OCI-LY7 (cell line): ENCODE measurements at places on chromosomes 3 and 15. TPM values are rescaled to one million over a fixed set of nuclear protein-coding genes. Genes with fewer than 3 reads are reported as not detected.

DNA sequence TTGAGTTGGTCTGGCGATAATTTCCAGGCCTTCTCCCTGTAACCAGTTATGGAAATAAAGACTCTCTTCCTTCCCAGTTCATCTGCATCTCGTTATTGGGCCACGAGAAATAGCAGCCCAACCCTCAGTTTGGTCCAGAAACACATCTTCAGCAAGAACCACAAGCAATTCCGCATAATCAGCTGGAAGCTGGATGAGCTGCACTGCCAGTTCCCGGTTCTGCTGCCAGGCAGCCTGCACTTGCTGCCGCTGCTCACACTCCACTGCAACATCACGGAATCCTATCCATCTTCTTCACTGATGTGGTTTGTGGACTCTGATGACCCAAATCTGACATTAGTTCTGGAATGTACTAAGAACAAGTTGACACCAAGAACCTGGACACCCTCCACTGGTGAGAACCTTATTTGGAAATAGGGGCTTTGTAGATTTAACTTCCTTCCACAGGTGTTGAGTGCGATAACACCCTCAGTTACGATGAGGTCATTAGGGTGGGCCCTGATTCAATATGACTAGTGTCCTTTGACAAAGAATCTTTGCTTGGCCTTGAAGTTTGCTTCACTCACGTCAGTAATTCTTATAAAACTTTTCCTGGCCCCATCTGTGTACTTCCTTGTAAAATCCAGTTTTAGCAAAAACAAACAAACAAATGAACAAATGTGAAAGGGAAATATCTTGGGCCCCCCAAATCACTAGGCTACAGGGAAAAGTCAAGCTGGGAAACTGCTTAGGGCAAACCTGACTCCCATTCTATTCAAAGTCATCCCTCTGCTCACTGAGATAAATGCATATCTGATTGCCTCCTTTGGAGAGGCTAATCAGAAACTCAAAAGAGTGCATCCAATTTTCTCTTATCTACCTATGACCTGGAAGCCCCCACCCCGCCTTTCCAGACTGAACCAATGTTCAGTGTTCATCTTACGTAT, 221.9 kb upstream of the PROK2 start:
- DNase-seq, result no peak

DNA sequence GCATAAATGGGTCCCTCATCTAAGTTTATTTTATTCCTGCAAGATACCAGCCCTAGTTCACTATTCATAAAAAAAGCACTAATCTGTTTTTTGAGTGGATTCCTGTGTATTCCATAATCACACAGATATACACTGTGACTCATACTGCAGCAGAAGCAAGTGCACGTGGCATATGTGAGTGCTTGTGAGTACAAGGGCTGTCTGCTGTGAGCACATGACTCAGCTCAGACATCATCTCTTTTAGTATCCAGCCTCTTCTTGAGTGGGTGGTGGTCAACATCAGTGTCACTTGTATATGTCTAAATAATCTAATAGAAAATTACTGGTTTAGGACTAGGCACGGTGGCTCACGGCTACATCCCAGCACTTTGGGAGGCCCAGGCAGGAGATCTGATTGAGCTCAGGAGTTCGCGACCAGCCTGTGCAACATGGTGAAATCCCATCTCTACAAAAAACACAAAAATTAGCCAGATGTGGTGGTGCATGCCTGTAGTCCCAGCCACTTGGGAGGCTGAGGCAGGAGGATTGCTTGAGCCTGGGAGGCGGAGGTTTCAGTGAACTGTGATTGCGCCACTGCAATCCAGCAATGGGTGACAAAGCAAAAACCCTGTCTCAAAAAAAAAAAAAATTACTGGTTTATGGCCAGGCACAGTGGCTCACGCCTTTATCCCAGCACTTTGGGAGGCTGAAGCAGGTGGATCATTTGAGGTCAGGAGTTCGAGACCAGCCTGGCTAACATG, 49.8 kb downstream of the NIPA2 start:
- DNase-seq, result no peak

The TJP1 gene
- total RNA-seq, result 0.06 and 0.32 TPM in 2 replicates

DNA sequence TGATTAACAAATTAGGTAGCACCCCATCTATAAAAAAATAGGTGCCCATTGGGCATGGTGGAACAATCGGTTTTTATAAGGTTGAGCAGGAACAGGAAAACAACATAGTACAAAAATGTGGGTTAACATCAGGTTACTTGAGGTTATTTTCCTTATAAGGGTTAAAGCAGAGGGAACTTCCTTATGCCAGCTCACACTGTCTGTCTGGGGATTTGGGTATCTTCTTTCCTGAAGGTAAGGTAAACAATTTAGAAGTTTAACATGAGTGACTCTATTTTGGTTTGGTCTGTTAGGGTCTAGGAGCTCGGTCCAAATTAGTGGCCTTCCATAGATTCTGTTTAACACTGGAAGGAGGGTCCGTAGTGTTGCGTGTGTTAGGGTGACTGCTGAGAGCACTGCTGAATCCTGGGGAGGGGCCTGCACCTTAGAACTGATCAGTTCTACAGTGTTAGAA, 14.7 kb downstream of the CHD2 start:
- DNase-seq, result no peak

DNA sequence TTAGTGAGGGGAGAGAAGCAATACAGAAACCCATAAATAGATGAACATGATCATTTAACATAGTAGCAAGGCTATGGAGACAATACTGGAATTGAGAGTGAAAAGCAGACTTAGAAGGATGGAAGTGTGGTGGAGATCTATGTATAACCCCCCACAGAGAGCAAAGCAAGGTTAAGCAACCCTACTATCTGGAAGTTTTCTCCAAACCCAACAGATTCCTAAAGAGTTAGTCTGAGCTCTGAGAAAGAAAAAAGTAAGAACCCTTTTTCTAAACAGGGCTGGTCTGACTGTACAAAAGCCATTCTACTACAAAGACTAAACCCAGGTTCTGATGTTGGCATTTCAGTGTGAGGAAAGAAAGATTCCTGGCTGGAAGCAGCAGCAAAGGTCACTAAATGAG, 153.2 kb downstream of the WNT5A start:
- DNase-seq, result no peak

GRCh38 chr15:29044503-29044901, 158.7 kb downstream of the APBA2 start:
- no peak for DNase-seq

The NOX5 gene
- not detected in 2 replicates for total RNA-seq

The SH3GL3 gene
- total RNA-seq, result not detected in 2 replicates

DNA sequence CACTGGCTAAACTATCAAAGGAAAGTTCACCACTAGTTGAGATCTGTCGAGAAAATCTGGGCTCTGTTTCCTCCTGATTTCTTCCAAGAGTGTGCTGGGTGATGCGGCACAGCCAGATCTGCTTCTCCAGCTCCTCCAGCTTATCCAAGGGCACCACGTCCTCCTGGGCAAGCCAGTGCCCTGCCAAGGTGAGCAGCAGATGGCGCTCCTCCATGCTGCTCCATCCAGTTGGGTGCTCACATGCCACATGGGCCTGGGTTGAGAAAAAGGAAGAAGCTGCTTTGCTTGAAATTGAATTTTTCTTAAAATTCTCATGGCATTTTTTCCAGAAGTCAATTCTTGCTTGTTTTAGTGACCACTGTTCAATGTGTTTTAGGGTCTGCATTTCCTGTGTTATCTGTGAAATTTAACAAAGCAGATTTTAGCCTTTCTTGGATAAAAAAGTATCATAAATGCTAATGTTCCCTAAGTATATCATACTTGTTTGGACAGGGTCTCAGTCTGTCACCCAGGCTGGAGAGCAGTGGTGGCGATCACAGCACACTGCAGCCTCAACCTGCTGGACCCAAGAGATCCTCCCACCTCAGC, 47.3 kb downstream of the EIF3J start:
- peak; percentile 64 for DNase-seq

- no peak for DNase-seq
Measured at GRCh38 chr15:80982205-80982604, 7.4 kb downstream of the MESD start.

The CATSPER2 gene
- total RNA-seq, result 13.9 and 17.0 TPM in 2 replicates

The MINAR1 gene
- 1.3 and 1.8 TPM in 2 replicates for total RNA-seq

DNA sequence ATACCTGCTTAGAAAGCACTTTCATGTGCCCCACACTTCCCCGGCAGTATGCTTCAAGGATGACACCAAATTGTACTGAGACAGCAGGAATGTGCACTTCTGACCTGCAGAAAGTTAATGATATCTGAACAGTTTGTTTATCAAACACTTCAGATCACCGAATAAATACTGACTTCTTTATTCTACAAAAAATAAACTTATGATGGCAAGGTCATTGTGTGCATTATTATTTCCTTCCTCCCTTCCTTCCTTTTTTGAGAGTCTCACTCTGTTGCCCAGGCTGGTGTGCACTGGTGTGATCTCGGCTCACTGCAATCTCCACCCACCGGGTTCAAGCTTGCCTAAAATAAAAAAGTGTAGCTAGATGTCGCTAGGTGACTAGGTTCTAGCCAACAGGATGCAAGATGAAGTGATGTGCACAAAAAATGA, 80.3 kb downstream of the FAIM start:
- peak; percentile 5 for DNase-seq

GRCh38 chr15:93200081-93200836, 111.2 kb upstream of the RGMA start:
- DNase-seq, result no peak

The C2CD4A gene
- total RNA-seq, result not detected in 2 replicates

- DNase-seq, result no peak
Measured at GRCh38 chr3:146160964-146161662, at the start of gene PLOD2. TSS of gene PLOD2 (minus strand) at chr3:146161184. CDS start at chr3:146160989, 195 bp downstream.

- DNase-seq, result no peak
Measured at GRCh38 chr3:152499791-152500385, 231.2 kb downstream of the MBNL1 start.

GRCh38 chr15:77529394-77530159, 103.1 kb downstream of the LINGO1 start:
- DNase-seq, result no peak

DNA sequence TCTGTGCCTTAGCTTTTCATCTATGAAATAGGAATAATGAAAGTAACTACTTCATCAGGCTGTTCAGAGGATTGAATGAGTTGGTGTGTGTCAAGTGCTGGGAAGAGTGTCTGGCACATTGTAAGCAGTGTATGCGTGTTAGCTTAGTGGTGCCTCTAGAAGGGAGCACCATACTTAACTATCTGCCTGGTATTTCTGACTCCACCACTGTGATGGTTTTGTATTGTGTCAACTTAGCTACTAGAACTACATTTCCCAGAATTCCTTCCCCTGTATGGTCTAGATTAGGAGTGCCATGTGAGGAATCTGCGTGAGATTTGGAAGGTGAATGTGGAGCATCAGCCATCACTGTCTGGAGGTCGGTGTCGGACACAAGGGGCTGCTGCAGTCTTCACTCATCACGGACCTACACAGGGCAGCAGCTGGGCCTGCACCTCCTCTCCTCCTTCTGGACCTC, 115.4 kb upstream of the GALNT15 start:
- no peak for DNase-seq

The TRANK1 gene
- total RNA-seq, result 57.1 and 66.3 TPM in 2 replicates

GRCh38 chr15:31516440-31516839, 189.8 kb downstream of the KLF13 start:
- DNase-seq, result no peak

- DNase-seq, result peak; percentile 6
Measured at GRCh38 chr15:90991587-90992285, 2.6 kb downstream of the PRC1 start.

GRCh38 chr3:64717872-64718613, 30.2 kb upstream of the ADAMTS9 start:
- no peak for DNase-seq

The ILDR1 gene
- total RNA-seq, result 2.5 and 2.6 TPM in 2 replicates

The ANKRD34C gene
- not detected in 2 replicates for total RNA-seq

The STRA6 gene
- not detected in 2 replicates for total RNA-seq

GRCh38 chr3:58801541-58801940, 135.0 kb upstream of the FAM3D start:
- no peak for DNase-seq

The BFSP2 gene
- total RNA-seq, result 19.2 and 25.1 TPM in 2 replicates

- DNase-seq, result no peak
Measured at GRCh38 chr3:128382221-128382807, 84.4 kb downstream of the DNAJB8 start.

The OSTN gene
- total RNA-seq, result not detected in 2 replicates

The REC114 gene
- total RNA-seq, result not detected in 2 replicates

The CLK3 gene
- 87.4 and 109 TPM in 2 replicates for total RNA-seq

The SPATA12 gene
- total RNA-seq, result 0.13 and 0.20 TPM in 2 replicates

The CDHR4 gene
- total RNA-seq, result 0.32 TPM in 1 of 2 replicates, not detected in the other

The C3orf20 gene
- 2.2 and 3.6 TPM in 2 replicates for total RNA-seq
